ENCODE measurements at places on chromosomes 6 and 20.

DNA sequence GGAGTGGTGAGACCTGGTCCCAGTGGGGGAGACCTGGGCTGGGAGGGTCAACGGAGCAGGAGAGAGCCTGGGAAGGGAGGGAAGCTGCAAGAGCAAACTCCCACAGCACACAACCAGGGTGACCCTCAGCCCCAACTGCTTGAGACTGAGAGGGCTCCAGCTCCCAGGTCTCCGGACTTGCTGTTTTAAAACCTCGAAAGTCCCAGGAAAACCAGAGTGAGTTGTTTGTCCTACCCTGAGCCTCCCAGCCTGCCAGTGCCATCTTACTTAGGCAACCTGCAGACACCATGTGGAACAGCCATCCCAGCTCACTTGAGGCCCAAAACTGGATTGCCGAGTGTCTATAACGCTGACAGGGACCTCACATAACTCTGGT, 4.8 kb upstream of the NTSR1 start:
- no peak for DNase-seq

DNA sequence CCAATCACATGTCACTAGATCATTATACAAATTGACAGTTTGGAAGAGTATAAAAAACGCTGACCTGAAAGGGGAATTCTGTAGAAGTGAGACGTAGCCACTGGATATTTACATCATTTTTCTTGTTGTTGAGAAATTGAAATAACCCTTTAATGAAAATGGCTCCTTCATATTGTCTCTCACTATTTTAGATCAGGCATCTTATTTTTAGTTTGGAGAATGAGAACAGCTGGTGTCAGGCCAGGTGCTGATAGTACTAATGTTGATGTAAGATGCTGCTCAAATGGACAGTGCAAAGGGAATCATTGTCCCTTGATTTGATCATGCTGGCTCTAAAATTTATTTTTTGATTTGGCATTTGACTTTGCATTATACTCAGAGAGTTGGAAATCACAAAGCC, 17.4 kb downstream of the NKAIN2 start:
- DNase-seq, result no peak

GRCh38 chr6:27176523-27177484, 70.7 kb upstream of the PRSS16 start:
- DNase-seq, result peak; percentile 83

DNA sequence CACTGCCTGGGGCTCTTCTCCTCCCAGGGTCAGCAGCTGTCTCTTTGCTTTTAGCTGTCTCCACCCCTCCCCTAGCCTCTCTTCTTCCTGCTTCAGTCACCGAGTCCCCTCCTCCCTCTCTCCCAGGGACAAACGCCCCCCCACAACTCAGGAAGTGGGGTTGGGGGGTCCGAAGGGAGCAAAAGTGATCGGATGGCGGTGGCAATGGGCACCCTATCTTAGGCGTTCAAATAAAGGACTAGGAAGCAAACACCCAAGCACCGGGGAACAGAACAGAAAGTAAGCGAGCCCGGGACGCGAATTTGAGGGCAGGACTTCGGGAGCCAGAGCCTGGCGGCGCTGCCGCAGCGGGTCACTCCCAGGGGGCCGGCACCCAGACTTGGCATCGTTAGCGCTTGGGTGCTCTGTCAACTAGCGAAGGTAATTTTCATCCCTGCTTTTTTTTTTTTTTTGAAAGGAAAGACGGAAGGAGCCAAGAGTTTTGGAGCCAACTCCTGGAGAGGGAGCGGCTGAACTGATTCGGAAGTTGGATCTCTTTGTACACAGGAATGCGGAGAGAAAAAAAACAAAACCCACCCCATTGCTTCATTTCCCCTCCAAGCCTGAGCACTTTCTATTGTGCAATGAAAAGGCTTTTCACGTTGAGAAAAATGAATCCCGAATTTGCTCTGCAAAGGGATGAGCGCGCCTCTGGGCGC, 815 bp upstream of the ITPR3 start:
- DNase-seq, result peak; percentile 48

Measured in immature natural killer cell (primary cell).